ENCODE measurements at places on chromosomes 7 and 10.
A peak's percentile ranks its signal among the peaks of the same experiment; 100 is the strongest.

DNA sequence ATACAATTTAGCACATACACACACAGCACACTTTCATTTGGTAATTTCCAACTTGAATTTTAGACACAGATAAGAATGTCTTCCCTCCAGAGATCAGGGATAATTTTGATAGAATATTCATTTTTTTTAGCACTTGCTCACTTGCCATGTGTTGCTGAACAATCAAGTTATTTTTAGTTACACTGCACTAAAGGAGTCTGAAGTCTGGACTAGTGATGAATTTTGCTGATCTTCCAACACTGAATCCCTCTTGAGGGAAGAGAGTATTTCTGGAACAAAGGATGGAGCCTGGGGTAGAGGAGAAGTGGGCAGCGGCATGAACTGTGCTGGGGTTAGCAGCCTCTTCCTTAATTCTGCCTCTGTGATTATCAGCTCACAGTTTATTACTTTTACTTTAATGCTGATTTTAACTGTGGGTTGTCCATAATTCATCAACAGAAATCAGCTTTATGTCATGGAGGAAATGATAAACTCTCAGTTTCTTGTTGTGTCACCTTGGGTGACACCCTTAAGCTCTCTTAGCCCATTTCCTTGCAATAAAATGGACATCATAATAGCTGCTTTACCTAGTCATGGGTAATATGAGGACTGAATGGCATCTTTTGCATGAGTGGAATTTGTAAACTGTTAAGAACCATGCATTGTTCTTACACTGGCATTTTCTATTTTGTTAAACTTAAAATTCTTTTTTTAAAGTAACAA is 32.1 kb downstream of the SGPL1 start:
- DNase-seq: no peak
- H3K27me3 ChIP-seq: no peaks in the 10 kb centered on the region
- no peak overlapping the region for H3K4me3 ChIP-seq
- no peak overlapping the region for H3K27ac ChIP-seq

- H3K4me3 ChIP-seq: no peak overlapping the region
- peak overlapping the region; percentile 24 for H3K27ac ChIP-seq
- DNase-seq: no peak
- H3K27me3 ChIP-seq: no peaks in the 10 kb centered on the region
- no peaks in the 10 kb centered on the region for H3K36me3 ChIP-seq
Observed at GRCh38 chr7:24821045-24821753, 63.9 kb upstream of the GSDME start.

DNA sequence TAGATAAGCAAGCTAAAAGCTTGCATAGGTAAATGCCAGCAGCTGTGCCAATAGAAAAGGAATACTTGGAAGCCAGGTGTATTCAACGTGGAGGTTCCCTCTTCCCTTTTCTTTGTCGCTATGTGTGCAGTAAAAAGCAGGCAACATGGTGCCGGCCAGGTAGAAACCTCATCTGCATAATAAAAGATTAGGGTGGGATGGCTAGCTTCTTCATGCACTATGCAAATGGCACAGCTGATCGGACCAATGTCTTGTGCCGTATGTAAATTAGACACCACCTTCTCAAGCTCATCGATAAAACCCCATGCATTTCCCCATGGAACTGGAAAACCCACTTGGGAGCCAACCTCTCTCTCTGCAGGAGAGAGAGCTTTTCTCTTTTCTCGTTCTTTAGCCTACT is 150.9 kb upstream of the FOXK1 start:
- no peaks in the 10 kb centered on the region for H3K27me3 ChIP-seq
- no peaks in the 10 kb centered on the region for H3K4me1 ChIP-seq
- H3K36me3 ChIP-seq: no peaks in the 10 kb centered on the region
- H3K4me3 ChIP-seq: no peak overlapping the region
- H3K27ac ChIP-seq: no peak overlapping the region

DNA sequence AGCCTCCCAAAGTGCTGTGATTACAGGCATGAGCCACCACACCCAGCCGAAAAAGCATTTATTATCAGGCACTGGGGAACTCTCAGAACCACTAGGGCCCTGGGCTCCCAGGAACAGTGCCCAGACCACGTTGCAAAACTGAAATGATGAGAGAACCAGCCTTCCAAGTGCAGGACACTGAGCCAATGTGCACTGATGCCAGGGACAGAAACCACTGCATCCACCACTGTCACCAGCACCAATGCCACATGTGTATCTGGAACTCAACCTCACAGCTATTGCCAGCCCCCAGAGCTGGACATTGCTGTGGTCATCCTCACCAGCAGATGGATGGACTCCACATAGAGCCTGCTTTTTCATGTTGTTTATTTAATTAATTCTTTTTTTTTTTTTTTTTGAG is 28.2 kb upstream of the TPST1 start:
- no peak for DNase-seq
- no peaks in the 10 kb centered on the region for H3K4me1 ChIP-seq
- no peak overlapping the region for H3K4me3 ChIP-seq
- H3K36me3 ChIP-seq: no peaks in the 10 kb centered on the region
- no peak overlapping the region for H3K27ac ChIP-seq

DNA sequence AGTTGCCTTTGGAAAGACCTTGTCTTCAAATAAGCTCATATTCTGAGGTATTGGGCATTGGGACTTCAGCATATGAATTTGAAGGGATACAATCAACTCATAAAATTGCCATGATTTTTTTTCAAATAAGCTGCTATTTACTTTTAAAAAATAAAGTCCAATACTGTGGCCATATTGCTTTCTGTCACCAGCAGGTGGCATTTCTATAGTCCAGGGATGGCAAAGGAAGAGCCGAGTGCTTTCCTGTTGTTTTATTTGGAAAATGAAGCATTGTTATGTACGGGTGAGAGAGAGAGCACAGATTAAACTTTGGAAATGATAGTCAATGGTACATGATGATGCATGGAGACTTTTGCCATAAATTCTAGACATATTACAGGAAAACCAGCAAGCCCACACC is 104.1 kb upstream of the DPP6 start:
- no peaks in the 10 kb centered on the region for H3K36me3 ChIP-seq
- H3K27ac ChIP-seq: no peak overlapping the region
- H3K4me1 ChIP-seq: peaks cover 11% of the 10 kb centered on the region
- H3K4me3 ChIP-seq: no peak overlapping the region

- peaks cover 30% of the 10 kb centered on the region for H3K4me1 ChIP-seq
- no peak for DNase-seq
- H3K36me3 ChIP-seq: no peaks in the 10 kb centered on the region
- peaks cover 99% of the 10 kb centered on the region for H3K27me3 ChIP-seq
- no peak overlapping the region for H3K4me3 ChIP-seq
Observed at GRCh38 chr10:101295261-101295660, 58.7 kb upstream of the BTRC start.

DNA sequence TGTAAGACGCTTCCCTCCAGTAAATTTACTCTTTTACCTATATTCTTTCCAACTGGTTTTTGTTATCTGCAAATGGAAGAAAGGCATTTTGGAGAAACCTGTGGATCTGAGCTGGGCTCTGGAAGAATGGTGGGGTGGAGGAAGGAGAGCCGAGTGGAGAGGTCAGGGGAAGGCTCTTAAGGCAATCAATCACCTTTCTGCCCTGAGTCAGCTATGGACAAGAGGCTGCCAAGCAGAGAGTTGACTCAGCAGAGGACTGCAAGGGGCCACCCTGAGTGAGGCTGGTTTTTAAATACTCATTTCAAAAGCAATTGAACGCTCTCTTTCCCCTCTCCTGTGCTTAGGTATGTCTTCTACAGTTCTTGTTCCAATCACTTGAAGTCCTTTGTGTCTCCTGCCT is 81.8 kb downstream of the SPAG6 start:
- H3K27ac ChIP-seq: no peak overlapping the region
- no peaks in the 10 kb centered on the region for H3K36me3 ChIP-seq
- no peak for DNase-seq
- no peaks in the 10 kb centered on the region for H3K27me3 ChIP-seq
- H3K4me3 ChIP-seq: no peak overlapping the region
- H3K4me1 ChIP-seq: peaks cover 14% of the 10 kb centered on the region

GRCh38 chr10:24465124-24465874 is 256.4 kb downstream of the KIAA1217 start:
- H3K27me3 ChIP-seq: no peaks in the 10 kb centered on the region
- peak overlapping the region; percentile 20 for H3K27ac ChIP-seq
- no peak for DNase-seq
- no peak overlapping the region for H3K4me3 ChIP-seq

DNA sequence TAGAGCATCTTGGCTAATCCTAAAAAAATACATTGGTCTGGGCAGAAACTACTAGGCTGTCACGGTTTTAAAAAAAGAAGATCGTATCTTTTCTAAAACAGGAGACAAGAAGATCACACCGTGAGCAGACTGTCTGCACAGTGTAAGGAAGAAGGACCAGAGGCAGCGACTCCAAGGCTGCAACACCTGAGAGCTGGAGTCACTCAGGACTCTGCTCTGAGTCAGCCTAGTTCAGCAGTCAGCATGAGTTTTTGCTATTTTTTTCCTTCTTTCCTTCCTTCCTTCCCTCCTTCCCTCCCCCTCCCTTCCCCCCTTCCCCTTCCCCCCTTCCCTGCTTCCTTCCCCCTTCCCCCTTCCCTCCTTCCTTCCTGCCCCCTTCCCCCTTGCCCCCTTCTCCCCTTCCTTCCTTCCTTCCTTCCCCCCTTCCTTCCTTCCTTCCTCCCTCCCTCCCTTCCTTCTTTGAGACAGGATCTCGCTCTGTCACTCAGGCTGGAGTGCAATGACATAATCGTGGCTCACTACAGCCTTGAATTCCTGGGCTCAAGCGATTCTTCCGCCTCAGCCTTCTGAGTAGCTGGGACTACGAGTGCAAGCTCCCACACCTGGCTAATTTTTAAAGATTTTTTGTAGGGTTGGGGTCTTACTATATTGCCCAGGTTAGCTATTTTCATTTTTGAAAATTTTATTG is 24.4 kb downstream of the BAG3 start:
- H3K4me3 ChIP-seq: no peak overlapping the region
- no peaks in the 10 kb centered on the region for H3K27me3 ChIP-seq
- peaks cover 28% of the 10 kb centered on the region for H3K4me1 ChIP-seq
- DNase-seq: no peak
- H3K27ac ChIP-seq: no peak overlapping the region

DNA sequence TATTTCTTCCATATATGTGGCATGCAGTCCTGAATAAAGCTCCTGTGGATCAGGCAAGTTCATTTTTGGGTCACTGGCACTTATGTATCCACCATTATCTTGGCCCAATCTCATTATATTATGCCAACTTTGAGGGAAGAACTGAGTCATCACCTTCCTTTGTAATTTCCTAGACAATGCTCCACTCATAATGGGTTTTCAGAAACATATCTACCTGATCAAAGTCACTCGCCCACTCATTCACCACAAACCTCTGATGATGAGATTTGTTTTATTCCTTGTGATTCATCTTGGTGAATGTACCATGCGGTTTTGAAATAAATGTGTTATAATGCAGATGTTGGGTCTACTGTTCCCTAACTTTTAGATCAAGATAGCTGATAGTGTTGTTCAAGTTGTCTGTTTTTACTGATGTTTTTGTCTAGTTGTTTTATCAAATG is 525.8 kb downstream of the KIF20B start:
- no peaks in the 10 kb centered on the region for H3K27me3 ChIP-seq
- no peak overlapping the region for H3K4me3 ChIP-seq
- DNase-seq: no peak
- H3K27ac ChIP-seq: no peak overlapping the region
- H3K36me3 ChIP-seq: no peaks in the 10 kb centered on the region
- peaks cover 2% of the 10 kb centered on the region for H3K4me1 ChIP-seq

DNA sequence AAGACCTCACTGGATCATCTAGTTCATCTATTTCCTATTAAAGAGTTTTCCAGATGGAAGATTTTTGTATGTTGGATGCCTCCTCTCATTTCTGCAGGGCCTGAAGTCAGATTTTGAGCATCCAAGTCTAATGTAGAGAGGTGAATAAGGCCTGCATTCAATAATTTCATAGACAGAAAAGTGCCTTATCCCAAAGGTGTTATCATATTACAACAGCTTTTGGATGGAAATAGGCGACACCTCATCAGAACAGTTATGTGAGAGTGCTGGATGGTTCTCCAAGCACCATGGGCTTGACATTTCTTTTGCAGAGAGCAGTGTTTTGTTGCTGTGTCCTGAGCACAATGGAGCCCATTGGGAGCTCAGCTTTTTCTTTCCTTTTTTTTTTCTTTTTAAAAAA is 162.4 kb upstream of the MEOX2 start:
- H3K4me3 ChIP-seq: no peak overlapping the region
- no peaks in the 10 kb centered on the region for H3K36me3 ChIP-seq
- no peaks in the 10 kb centered on the region for H3K4me1 ChIP-seq

DNA sequence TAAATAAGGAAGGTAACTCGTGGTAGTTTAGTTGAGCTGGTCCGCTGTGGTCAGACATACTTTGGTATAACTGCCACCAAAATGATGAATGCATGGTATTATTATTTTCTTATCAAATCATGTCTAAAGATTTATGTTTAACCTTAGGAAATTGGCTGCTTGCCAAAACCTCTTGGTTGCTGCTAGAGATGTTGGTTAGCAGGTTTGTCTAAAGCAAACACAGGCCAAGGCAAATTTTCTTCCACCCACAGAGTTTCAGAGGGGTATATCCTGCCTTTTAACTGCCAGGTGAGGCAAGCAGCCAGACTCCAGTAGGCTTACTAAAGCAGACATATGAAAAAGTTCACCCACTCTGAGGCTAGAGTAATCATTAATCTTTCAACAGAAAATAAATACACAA is 101.4 kb downstream of the SEMA3E start:
- H3K27me3 ChIP-seq: no peaks in the 10 kb centered on the region
- DNase-seq: no peak
- H3K4me1 ChIP-seq: peaks cover 5% of the 10 kb centered on the region
- H3K27ac ChIP-seq: no peak overlapping the region

DNA sequence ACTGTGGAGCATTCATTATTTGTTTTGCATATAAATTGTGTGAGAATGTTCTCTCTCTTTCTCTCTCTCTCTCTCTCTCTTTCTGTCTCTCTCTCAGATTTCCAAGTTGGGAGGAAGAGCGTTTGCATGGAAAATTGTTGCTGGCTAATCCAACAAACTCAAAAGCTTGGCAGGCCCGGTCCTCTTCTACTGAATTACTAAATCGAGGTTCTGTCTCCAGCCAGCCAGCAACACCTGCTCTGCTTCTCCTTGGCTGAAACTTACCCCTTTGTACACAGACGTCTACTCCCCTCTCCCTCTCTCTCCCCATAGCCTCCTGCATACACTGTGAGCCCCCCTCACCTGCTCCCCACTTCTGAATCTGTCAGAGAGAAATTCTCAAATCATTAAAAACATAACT is 996.4 kb upstream of the AUTS2 start:
- no peaks in the 10 kb centered on the region for H3K36me3 ChIP-seq
- no peak for DNase-seq
- H3K4me3 ChIP-seq: no peak overlapping the region
- H3K4me1 ChIP-seq: peaks cover 5% of the 10 kb centered on the region

GRCh38 chr7:152335900-152336571 is 99.8 kb downstream of the KMT2C start:
- H3K4me3 ChIP-seq: peak overlapping the region; percentile 13
- no peak for DNase-seq
- H3K27me3 ChIP-seq: no peaks in the 10 kb centered on the region
- peak overlapping the region; percentile 16 for H3K27ac ChIP-seq

DNA sequence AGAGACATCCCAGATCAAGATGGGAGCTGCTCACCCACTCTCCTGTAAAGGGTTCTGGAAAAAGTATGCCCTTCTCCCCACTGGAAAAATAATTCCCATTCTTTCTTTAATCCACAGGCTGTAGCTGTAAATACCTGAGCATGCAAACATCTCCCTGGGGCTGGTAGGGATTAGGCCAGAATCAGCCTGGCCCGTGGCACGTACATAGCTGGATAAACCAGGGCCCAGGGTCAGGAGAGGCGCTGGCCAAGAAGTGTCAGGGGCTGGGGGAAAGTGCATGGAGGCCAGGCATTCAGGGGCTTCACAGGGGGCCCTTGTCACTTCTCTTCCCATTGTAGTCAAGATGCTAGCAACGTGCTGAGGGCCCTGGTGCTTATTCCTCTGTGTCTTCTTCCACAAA is 30.7 kb upstream of the AQP1 start:
- no peak overlapping the region for H3K4me3 ChIP-seq
- DNase-seq: no peak
- peaks cover 48% of the 10 kb centered on the region for H3K4me1 ChIP-seq
- no peaks in the 10 kb centered on the region for H3K27me3 ChIP-seq
